Left lung (tissue), 14 donors: ENCODE measurements at places on chromosomes 16 and 17.

- no peak for DNase-seq
These were observed 25.9 kb downstream of the CYB561 start for GRCh38 chr17:63419949-63420867.

DNA sequence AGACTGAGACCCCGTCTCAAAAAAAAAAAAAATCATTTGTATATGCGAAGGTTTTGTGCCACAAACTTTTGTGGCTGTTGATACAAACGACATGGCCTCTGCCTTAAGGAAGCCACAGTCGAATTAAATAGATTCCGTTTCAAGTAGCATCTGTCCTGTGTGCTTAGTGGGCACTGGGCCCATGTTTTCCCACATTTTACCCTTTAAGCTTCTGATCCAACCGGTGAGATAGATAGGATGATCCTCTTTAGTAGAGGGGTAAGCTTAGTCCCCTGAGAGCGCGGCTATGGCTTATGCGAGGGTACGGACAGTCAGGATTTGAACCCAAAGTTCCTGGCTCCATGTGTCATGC lies 776 bp upstream of the TMEM219 start:
- DNase-seq: no peak

- DNase-seq: no peak
These were observed 17.5 kb downstream of the EMC8 start for GRCh38 chr16:85781695-85782370.

- DNase-seq: no peak
These were observed 36.6 kb upstream of the MED9 start for GRCh38 chr17:17440010-17440843.

DNA sequence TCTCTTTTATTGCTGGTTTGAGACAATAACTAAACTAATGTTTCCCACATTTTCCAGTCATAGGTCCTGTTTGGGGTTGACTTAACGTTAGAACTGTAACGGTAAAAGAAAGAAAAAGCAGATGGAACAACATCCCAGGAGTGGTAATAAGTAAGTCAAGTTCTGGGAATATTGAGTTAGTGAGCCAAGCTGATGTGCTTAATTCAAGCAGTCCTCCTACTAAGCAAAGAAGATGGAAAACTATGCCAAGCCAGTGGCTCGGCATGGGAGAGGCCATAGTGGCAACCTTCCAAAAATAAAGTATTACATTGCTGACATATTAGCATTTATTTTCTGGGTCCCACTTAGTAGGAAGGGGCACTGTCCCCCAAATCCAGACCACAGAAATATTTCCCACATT lies 161.7 kb upstream of the CDH5 start:
- no peak for DNase-seq

- peak; percentile 73 for DNase-seq
These were observed 17.0 kb downstream of the CAVIN1 start for GRCh38 chr17:42405963-42406495.

GRCh38 chr17:67863624-67864247 lies 38.4 kb downstream of the BPTF start:
- no peak for DNase-seq

DNA sequence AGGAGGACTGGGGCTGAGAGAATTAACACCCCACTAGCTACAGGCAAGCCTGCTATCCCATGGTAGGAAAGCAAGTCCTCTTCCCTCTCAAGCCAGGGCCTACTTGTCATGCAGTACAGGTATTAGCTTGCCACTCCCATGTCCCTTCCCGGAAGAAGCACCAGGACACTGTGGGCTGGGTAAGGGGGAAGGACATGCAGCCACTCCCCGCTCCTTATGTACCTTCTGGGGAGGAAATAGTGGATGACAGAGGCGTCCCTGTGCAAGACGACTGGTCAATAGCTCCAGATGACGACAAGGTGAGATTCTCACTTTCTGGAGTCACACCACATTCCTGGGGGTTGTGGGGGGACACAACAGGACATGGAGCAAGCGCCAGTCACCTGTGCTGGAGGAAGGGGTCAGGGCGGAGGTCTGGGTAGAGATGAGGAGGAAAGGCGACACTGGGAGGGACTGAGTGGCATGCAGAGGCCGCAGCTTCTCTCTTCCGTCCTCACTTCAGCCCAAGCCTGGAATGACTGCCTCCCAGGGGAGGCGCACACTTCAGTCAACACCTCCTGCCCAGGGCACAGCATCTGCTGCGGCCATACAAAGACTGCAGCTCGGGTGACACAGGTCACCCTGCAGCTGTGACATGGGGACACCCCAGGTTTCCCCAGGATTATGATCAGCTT lies 15.1 kb upstream of the FOXJ1 start:
- no peak for DNase-seq

DNA sequence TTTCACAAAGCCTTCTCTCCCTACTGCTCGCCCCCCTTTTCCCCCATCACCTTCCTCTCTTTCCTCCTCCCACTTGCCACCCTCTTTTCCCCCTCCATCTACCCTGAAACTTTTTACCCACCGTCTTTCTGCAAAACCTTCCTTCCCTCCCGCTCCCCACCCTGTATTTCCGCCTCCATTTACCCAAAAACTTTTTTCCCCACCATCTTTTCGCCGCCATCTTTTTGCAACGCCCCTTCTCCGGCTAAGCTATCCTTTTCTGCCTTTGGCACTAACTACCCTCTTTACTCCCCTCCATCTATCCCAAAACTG lies 205.2 kb upstream of the WSB1 start:
- DNase-seq: no peak
